ENCODE measurements at places on chromosomes 3 and 15. TPM values are rescaled to one million over a fixed set of nuclear protein-coding genes. Genes with fewer than 3 reads are reported as not detected.

GHRL gene
- not detected for polyA plus RNA-seq

TMCO5A gene
- polyA plus RNA-seq: not detected

RAB6B gene
- 2.9 TPM for polyA plus RNA-seq

TLR9 gene
- not detected for polyA plus RNA-seq

CAMP gene
- polyA plus RNA-seq: 0.66 TPM

NAA50 gene
- polyA plus RNA-seq: 128 TPM

IFT122 gene
- polyA plus RNA-seq: 6.2 TPM

PDZRN3 gene
- not detected for polyA plus RNA-seq

ZNF385D gene
- polyA plus RNA-seq: 0.25 TPM

XIRP1 gene
- not detected for polyA plus RNA-seq

PLA2G4D gene
- 0.45 TPM for polyA plus RNA-seq

GRCh38 chr3:21668012-21668411 lies 83.0 kb downstream of the ZNF385D start:
- no peak for DNase-seq

DNA sequence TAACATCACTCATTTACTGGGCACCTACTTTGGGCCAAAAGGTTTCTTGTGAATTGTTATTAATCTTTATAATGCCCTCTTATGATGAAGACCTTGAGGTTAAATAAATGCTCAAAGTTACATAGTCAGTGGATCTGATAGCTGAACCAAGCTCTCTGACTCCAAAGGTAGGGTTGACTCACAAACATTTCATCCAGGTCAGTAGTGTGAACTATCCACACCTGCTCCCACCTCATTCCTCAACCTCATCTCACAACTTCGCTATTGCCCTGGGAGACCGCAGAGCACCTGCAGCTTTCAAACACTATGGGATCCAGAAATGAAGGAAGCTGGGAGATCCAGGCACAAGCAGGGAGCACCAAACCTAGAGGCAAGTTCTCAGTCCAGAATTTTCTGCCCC lies 93.8 kb upstream of the FGF12 start:
- no peak for DNase-seq

GRCh38 chr3:183826448-183827250 lies 1.3 kb upstream of the MAP6D1 start:
- no peak for DNase-seq

GRCh38 chr15:95059346-95059905 lies 828.1 kb downstream of the MCTP2 start:
- DNase-seq: no peak

- no peak for DNase-seq
Observed at GRCh38 chr3:102980355-102980696, 545.5 kb downstream of the ZPLD1 start.

- DNase-seq: peak; percentile 9
Observed at GRCh38 chr15:81410318-81410753, 36.3 kb upstream of the TMC3 start.

- no peak for DNase-seq
Observed at GRCh38 chr3:12579456-12579855, 22.6 kb downstream of the MKRN2 start.

- DNase-seq: no peak
Observed at GRCh38 chr3:35787936-35788335, 148.6 kb downstream of the ARPP21 start.

DNA sequence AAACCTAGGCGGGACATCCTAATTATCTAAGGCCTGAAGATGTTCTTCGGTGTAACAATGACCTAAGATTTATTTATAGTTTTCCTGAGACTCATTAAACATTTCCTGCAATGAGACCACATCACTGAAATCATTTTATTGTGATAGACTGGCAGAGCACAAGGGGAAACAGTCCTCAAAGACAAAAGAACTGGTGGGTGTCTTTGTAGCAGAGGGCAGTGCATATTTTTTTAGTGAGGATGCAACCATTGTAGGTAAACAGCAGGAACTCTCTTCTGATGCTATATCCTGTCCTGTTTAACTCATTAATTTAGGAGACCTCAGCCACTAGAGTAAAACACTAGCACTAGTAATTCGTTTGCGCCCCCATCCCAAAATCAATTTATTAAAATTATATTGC lies 100.0 kb downstream of the MAGI1 start:
- DNase-seq: no peak

DNA sequence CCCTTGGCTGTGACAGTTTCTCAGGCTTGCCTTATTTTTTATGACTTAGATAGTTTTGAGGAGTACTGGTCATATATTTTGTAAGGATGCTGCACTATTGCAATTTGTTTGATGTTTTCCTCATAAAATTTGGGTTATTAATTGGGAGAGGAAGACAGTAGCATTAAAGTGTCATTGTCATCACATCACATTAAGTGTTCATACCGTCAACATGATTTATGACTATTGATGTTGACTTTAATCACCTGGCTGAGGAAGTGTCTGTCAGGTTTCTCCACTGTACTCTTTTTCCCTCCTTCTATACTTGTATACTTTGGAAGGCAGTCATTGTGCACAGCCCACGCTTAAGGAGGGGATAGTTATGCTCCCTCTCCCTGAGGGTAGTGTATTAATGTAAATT lies 26.9 kb downstream of the TRIM69 start:
- no peak for DNase-seq

GRCh38 chr3:124879337-124879680 lies 7.9 kb downstream of the ITGB5 start:
- DNase-seq: no peak

DNA sequence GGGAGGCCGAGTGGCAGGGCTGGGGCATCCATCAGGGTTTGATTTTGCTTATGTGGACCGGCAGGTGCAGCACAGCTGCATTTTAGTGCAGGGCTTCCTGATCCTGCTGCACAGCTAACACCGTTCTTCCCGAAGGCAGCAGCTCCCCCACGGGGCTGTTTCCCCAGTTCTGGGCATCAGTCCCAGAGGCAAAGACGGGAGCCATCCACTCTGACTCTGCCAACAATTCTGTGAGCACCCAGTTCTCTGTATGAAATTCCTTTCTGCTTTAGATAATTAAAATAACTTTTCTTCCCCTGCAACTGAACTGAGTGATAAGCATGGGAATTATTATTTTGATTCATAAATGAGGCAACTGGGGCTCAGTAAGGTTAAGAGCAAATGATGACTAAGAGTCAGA lies 262.9 kb upstream of the ATP10A start:
- DNase-seq: no peak

- DNase-seq: no peak
Observed at GRCh38 chr3:69456631-69457030, 70.7 kb upstream of the FRMD4B start.

- no peak for DNase-seq
Observed at GRCh38 chr3:150761831-150762661, 923 bp downstream of the SIAH2 start.

- DNase-seq: peak; percentile 5
Observed at GRCh38 chr15:92521624-92522008, 127.9 kb downstream of the ST8SIA2 start.

- no peak for DNase-seq
Observed at GRCh38 chr3:175969456-175969855, 1110.3 kb downstream of the NAALADL2 start.

DNA sequence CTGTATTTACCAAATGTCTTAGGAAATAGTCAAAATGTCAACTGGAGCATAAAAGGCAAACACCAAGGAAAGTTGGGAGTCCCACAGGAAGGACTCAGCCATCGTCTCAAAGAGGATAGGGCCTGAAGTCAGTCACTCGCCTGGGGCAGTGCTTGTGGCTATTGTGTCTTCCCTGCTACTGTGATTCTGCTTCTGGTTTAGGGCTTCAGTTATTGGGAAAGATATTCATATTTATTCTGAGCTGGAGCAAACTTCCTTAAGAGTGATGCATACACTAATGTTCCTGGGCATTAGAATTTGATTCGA lies 118.1 kb downstream of the EDEM1 start:
- no peak for DNase-seq

GRCh38 chr3:193010191-193010590 lies 92.5 kb upstream of the MB21D2 start:
- no peak for DNase-seq

DNA sequence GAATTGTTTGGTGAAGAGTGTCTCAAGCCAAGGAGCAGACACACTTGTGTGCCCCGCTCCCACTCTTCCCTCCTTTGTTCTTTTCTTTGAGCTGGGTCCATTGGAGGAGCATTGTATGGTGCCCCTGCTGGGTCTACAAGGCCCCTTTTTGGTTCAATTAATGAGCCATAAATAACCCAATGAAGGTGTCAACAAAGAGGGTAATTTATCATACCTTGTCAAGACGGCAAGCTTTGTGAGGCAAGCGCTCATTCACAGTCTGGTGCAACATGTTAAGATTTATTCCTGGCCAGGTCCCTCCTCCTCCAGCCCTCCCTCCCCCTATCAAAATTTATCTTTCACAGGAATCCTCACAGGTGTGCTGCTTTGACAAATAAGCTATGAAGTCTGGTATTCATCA lies 300.1 kb downstream of the RORA start:
- no peak for DNase-seq

- no peak for DNase-seq
Observed at GRCh38 chr3:185103359-185104127, 49.3 kb downstream of the C3orf70 start.

DNA sequence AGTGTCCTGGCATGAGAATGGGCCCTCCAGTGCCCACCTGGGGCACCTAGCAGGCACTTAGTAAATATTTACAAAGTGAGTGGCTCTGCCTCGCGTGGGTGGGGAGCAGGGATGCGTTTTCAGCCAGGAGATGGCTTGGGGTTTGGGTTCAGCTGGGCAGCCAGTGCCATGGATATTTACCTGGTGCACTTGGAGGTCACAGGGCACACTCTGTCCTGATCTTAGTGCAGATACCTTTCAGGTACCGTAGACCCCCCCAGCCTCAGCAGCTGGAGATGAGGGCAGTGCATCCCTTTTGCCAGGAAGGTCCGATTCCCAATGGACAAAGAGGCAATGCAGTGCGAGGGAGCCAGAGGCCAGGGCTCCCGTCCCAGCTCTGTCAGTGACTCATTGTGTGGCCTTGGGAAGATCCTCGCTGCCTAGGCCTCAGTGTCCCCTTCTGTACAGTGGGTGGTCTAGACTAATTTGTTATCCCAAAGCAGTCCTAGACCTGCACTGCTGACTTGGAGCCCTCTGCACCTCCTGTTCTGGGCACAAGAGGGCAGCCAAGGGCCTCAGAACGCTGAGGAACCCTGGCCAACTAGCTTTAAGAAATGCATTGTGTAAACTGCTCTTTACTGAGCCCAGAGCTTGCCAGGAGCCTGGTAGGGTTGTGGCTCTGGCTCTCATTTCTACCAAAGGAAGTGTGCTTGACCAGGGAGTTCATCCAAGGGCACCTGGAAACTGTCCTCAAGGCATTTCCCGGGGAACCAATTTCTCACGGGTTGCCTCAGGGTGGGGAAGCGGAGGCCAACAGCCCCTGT lies 16.0 kb downstream of the HDAC11 start:
- DNase-seq: no peak

- DNase-seq: no peak
Observed at GRCh38 chr15:83380059-83380458, 67.1 kb upstream of the SH3GL3 start.

DNA sequence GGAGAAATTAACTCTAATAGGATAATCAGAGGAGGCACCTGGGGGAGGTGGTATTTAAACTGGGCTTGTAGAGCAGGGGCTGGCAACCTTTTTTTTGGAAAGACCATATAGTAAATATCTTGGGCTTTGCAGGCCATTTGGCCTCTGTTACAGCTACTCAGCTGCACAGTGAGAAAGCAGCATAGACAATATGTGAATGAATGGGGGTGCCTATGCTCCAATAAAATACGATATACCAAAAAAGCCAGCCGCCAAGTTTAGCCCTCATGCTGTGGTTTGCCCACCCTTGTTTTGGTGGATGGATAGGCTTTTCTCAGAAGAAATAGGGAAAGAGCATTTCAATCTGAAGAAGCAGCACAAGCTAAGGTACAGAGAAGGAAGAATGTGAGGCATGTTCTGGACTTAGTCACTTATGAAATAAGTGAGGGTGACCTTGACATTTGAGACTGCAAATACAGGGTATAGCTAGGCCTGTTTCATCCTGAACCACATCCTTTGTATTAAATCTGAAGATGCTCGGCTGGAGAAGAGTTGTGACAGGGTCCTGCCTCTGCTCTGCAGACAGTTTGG lies 131.0 kb upstream of the NR2E3 start:
- DNase-seq: no peak

DNA sequence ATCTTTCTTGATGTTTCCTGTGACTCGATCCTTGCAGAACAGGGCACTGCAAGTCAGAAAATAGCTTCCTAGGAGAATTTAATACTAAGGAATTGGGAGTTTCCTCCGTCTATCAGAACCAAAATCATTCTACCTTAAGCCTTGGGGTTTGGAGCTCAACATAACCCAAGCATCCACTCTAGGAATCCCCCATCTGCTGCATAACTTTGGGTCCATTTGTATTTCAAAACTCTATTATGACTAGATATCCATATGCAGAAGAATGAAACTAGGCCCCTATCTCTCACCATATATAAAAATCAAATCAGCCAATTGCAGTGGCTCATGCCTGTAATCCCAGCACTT lies 61.7 kb upstream of the AKAP13 start:
- DNase-seq: no peak
